ENCODE measurements at places on chromosomes 1 and 21.

DNA sequence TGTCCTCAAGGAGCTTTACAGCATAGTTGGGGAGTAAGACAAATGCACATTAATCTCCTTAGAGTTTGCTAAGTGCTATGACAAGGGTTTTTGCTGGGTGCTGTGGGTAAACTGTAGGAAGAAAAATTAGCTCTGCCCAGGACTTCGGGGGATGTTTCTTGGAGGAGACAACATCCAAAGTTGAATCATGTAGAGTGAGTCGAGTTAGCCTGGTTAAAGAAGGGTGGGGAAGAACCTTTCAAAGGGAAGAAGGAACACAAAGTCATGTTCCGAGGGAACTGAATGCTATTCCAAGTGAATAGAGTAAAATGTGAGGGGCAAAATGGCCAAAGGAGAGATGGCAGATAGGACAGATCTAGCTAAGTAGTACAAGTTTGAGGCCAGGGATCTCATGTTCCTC, 17.1 kb downstream of the SPRTN start:
- no peak for DNase-seq

GRCh38 chr1:115837740-115838421, 3.0 kb downstream of the NHLH2 start:
- no peak for DNase-seq

- DNase-seq: no peak
These were observed 19.3 kb upstream of the POFUT2 start for GRCh38 chr21:45306832-45307571.

DNA sequence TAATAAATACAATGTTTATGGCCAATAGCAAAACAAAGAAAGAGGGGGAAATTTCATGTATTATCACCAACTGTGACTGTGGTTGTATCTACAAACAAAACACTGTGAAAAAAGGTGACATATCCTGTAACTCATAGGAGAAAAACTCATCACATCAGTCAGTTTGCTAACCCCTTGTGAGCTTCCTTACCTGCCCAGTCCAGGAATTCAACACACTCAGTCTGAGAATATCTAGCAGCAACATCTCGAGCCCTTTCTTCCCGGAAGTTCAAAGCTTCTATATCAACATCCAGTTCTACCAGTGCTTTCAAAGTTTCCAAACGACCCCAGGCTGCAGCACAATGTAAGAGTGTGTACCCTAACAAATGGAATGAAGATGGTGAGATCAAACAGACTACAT, 11.5 kb downstream of the TEX50 start:
- no peak for DNase-seq

DNA sequence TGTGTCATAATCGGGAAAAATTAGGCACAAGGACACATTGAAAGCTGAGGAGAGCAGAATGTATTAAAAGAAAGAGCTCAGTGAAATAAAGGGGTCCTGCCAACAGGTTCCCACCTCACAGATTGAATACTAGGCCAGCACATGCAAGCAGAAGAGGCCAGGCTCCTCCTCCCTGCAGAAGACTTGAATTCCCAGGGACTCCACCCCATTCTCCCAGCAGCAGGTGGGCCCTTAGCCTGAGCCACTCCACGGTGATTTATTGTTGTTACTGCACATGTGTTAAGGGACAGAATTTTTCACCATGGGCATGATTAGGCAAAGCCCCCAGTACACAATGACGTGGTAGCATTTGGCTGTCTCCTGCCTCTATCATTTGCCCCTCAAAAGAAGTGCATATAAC, 1844.7 kb downstream of the NCAM2 start:
- DNase-seq: no peak

- DNase-seq: no peak
These were observed 28.5 kb downstream of the WNT4 start for GRCh38 chr1:22114083-22115012.

DNA sequence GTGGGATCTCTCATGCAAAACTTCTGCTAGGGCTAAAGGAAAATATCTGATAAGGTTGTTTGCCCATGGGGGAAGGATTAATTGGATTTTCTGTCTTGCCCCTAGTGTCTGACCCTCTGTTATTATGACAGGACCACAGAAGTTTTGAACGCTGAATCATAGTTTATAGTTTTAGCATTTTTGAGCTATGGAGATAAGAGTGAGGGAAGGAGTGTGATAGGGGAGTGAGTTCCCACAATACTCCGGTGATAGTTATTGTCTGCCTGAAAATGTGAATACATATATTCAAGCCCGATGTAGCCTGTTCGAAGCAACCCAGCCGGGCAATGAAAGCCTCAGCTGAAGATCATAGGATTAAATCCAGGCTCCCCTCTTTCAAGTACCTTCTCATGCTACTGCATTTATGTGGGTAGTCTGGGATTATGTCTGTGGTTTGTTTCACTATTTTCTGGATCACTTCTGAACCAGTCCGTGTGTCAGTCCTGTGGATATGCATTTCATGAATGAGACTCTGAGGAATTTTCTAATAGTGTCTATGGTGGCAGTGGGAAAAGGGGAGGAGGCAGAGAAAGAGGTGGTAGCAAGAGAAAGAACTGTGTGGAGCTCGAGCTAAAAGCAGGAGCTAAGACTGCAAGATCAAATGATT, 258.7 kb downstream of the DISC1 start:
- no peak for DNase-seq

- no peak for DNase-seq
These were observed 572 bp downstream of the LPGAT1 start for GRCh38 chr1:211830055-211830327.

- no peak for DNase-seq
These were observed 2.0 kb downstream of the MAPKAPK2 start for GRCh38 chr1:206686478-206687249.

- no peak for DNase-seq
These were observed 52.5 kb downstream of the ZNF697 start for GRCh38 chr1:119595606-119596005.

GRCh38 chr21:41899426-41900202, 20.5 kb upstream of the PRDM15 start:
- DNase-seq: no peak

DNA sequence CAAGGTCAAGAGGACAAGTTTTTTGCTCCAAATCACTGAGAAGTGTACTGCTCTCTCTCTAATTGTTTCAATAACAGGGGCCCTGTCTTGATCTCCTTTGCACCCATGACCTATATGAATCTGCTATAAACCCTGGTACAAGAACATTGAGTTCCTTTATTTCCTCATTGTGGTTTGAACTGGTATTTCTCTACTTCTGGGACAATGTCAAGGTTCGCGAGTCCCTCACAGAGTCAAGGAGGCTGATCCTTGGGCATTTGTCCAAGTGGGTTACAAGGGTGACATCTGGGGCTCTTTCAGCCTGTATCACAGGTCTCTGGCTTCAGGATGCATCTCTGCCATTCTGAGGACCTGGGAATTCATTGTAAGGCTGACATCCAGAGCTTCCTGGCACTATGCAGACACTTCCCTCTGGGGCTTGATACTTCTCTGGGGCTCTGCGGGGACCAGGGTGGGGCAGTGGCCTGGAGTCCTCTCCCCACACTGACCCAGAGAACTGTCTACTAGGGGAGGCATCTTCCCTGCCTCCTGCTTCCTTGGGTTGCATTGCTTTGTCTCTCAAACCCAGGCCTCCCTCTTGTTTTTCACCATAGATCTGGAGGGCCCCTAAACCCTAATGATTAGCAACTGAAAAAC, 22.5 kb upstream of the ZNF648 start:
- DNase-seq: no peak

- DNase-seq: peak; percentile 5
These were observed 763.3 kb upstream of the BRINP3 start for GRCh38 chr1:191240925-191241324.

GRCh38 chr1:96772972-96773371, 51.4 kb downstream of the PTBP2 start:
- no peak for DNase-seq

- DNase-seq: no peak
These were observed 32.0 kb upstream of the INSL5 start for GRCh38 chr1:66833112-66833511.

GRCh38 chr1:165119086-165119485, 237.4 kb downstream of the LMX1A start:
- DNase-seq: no peak

DNA sequence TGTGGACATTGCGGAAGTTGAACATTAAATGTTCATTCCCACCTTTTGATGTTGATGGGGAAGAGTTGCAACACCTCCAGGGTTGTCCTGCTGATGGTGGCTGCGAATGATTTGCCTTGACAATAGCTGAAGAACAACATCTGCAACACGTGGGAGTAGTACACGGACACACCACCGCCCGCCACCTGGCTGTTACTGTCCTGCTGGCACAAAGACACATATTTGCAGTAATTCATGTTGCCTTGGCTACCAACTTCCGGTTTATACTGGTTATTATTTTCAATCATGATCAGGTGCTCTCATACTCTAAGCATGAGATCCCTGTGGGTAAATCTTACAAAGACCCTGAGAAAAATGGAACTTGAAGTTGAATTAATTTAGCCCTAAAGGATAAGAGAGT, 55.2 kb downstream of the UBR4 start:
- no peak for DNase-seq

GRCh38 chr1:11851180-11851579, 3.6 kb upstream of the NPPA start:
- DNase-seq: no peak

- DNase-seq: no peak
These were observed 24.8 kb downstream of the PHTF1 start for GRCh38 chr1:113734357-113735055.

- peak; percentile 44 for DNase-seq
These were observed 24.9 kb downstream of the ZC3H11B start for GRCh38 chr1:219587801-219588561.

- no peak for DNase-seq
These were observed 26.1 kb upstream of the SDC3 start for GRCh38 chr1:30934613-30935012.

- no peak for DNase-seq
These were observed 51.2 kb downstream of the PLXNA2 start for GRCh38 chr1:208192995-208193394.

DNA sequence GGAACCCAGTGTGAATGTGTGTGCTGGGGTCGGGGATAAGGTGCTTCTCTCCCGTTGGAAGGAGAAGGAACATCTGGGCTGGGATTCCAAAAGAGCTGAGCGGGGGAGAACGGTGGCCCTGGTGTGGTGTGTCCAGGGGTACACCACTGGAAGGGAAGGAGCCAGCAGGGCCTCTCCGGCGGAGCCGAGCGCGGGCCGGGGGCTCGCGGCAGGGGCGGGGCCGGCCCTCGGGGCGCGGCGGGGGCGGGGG, 231 bp upstream of the RPS6KA1 start:
- DNase-seq: no peak

DNA sequence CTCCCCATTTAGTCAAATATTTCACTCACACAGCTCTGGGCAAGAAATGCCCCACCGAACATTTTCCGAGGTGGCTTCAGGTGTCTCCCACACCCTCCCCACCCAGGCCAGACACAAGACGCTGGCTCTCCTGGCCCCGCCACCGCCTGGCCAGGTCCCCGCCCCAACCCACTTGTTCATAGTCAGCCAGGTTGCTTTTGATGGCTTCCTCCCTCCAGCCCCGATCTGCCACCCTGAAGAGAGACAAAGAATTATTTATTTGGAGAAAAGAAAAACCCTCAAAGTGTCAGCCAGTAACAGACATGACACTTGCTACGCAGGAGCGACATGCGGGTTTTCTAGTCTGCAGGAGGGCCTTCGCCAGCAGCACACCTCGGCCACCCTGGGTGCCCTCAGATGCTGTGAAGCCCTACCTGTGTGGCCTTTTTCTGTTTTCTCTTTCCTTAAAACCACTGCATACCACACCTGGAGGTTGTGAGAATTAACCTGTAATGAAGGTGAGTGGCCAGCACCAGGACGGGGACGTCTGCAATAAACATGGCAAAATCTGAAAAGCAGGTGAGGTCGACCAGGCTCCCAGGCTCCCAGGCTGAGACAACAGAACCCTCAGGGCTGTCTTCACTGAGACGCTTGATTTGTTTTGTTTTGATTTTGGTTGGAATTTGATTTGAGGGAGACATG, 27.2 kb downstream of the SSBP3 start:
- DNase-seq: no peak

- DNase-seq: no peak
These were observed 345.5 kb upstream of the DUSP10 start for GRCh38 chr1:222087221-222087920.

- DNase-seq: no peak
These were observed 68.4 kb upstream of the LRRC7 start for GRCh38 chr1:69499203-69499803.

- no peak for DNase-seq
These were observed 3.2 kb upstream of the FAAP20 start for GRCh38 chr1:2197707-2198165.

DNA sequence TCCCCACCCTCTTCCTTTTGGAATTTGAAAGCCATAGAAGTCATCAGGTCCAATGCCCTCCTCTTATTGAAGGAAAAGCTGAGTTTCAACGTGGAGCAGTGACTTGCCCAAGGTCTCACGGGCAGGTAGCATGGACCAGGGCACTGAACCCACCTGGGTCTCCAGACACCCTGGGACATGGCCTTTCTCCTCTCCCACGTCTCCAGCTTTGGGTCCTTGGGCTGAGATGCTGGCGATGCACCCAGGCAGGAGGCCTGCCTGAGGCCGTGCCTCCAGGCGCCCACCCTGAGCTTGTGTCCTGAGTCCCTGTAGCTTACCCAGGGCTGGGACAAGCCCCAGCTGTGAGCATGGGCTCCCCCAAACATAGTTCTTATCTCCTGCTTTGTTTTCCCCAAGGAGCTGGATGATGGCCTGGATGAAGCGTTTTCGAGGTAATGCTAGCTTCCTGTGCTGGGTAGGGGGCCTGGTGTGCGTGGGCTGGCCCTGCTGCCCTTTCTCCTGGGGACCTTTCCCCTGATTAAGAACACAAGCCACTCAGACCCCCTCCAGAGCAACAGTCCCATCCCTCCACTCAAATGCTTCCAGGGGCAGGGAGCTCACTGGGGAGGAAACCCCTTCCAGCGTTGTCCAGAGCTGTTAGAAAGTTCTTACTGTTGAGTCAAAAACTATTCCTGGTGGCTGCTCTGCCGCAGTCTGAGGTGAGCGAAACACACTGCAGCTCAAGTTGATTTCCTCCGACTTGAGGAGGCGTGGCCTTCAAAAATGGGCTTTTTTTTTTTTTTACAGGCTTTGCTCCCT, 21.6 kb downstream of the LDLRAP1 start:
- DNase-seq: no peak

DNA sequence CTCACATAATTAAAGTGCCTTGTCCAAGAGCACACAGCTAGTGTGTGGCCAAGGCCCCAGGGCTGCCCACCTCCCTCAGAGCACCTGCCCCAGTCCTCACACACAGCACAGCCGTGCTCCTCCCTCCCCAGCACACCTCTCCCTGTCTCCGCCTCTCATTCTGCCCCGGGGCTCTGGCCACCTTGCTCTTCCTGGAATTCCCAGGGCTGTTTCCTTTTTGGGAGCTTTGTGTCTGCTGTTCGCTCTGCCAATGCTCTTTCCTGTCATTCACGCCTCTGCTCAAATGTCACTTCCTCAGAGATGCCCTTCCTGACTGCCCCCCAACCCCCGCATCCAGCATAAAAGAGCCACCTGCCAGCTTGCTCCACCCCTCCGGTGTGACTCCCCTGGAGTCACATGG, 13.3 kb downstream of the SLC6A17 start:
- no peak for DNase-seq
